ENCODE measurements at places on chromosomes 12 and 14. TPM values are rescaled to one million over a fixed set of nuclear protein-coding genes. Genes with fewer than 3 reads are reported as not detected.

DNA sequence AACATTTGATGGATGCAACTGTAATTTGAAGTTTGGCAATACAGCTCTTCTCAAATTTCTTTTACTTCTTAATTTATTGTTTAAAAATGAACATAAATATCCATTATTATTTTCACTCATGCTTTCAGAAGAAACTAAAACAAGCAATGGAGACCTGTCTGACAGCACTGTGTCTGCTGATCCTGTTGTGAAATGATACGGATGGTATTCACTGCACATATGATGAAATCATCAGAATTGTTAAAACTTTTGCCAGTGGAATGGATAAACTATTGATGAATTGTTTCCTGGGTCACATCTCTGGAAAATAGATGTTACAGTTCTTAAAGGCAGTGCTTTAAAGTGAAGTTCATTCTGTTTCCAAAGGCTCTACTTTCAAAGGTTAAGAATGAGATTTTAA is 59.2 kb downstream of the WASHC4 start:
- DNase-seq = no peak

- DNase-seq = no peak
These were observed 175.8 kb upstream of the NPAS3 start for GRCh38 chr14:32762886-32763285.

CAPS2 gene
- total RNA-seq = 13.6 TPM

- DNase-seq = no peak
These were observed 777.9 kb downstream of the FSCB start for GRCh38 chr14:43729143-43729542.

OR6C2 gene
- not detected for total RNA-seq

GPRC5A gene
- 0.78 TPM for total RNA-seq

- peak; percentile 47 for DNase-seq
These were observed 56.7 kb downstream of the BEGAIN start for GRCh38 chr14:100530270-100531072.

GRCh38 chr12:132723764-132724140 is 13.1 kb downstream of the PGAM5 start:
- no peak for DNase-seq

CISTR gene
- 0.75 TPM for total RNA-seq

- DNase-seq = no peak
These were observed 903.4 kb upstream of the FOXG1 start for GRCh38 chr14:27863166-27863565.

CLEC2D gene
- total RNA-seq = 4.7 TPM

DNA sequence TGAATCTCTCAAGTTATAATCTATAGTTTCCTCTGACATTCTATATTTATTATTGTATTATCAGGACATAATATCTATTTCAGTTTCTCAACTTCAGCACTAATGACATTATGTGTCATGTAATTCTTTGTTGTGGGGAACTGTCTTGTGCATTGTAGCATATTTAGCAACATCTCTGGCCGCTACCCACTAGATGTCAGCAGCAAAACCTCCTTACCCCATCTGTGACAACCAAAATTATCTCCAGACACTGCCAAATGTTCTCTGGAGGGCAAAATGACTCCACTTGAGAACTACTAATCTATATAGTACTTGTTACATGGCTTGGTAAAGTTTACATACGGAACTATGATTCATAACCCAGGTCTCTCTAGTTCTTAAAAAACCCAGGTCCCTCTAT is 110.2 kb downstream of the RASSF9 start:
- no peak for DNase-seq

DNA sequence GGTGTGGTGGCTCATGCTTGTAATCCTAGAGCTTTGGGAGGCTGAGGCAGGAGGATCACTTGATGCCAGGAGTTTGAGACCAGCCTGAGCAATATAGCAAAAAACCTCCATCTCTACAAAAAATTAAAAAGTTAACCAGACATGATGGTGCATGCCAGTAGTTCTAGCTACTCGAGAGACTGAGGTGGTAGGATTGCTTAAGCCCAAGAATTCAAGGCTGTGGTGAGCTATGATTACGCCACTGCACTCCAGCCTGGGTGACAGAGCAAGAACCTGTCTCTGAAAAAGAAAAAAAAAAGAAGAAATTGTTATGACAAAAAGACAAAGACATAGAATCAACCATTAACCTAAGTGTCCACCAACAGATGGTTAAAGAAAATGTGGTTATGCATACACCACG is 2.1 kb upstream of the ATP23 start:
- no peak for DNase-seq

RD3L gene
- 13.1 TPM for total RNA-seq

GRCh38 chr14:21300892-21301291 is 21.0 kb downstream of the RPGRIP1 start:
- no peak for DNase-seq

TGM1 gene
- total RNA-seq = 0.48 TPM

DNA sequence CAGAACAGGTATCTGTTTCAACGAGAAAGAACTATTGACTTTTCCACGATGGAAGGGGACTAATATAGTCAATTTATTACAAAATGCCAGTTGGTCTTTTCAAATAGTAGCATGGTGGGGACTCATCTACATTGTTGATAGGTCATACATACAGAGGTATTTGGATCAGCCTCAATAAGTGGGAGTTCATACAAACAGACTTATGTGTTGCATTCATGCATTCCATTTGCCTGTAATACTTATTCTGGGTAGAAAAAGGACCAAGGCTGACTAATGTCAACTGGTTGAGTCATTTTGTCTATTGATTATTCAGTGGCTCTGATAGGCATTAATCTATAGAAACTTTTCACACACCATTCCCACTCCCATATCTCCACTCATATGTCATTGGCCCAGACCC is 41.5 kb upstream of the GLIPR1 start:
- no peak for DNase-seq

GRCh38 chr12:1528791-1529190 is 65.6 kb downstream of the FBXL14 start:
- peak; percentile 31 for DNase-seq

DNA sequence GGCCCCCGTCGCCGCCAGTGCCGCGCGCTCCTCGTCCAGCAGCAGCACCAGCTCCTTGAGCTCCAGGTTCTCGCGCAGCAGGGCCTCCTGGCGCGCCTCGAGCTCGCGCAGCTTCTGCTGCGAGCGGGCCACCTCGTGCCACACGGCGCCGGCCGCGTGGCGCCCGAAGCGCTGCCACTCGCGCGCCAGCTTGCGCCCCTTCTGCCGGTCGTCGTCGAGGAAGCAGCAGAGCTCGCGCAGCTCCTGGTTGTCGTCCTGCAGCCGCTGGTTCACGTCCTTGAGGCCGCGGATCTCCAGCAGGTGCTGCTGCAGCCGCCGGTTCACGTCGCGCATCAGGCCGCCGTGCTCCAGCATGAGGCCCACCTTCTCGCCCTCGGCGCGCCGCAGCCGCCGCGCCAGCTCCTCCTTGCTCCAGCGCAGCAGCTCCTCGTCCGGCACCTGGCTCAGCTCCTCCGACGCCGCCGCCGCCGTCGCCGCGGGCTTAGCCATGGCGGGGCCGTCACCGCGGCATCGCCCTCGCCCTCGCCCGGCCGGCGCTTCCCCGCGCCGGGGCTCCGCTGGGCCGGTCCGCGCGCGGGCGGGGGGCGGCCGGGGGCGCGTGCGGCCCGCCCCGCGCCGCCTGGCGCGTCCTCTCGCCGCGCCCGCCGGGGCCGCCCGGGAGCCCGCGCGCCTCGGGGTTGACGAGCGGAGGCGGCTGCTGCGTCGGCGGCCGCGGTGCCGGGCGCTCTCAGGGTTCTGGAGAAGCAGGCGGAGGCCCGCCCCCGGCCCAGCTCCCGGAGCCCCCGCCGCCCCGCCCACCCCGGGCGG is at the start of gene CCDC85C:
Gene CCDC85C (minus strand): TSS at position 737 of the 807 bp plus-strand sequence. CDS start 248 bp downstream, at position 489.
- no peak for DNase-seq

- DNase-seq = no peak
These were observed 97.8 kb upstream of the PCED1B start for GRCh38 chr12:46981622-46982021.

DNA sequence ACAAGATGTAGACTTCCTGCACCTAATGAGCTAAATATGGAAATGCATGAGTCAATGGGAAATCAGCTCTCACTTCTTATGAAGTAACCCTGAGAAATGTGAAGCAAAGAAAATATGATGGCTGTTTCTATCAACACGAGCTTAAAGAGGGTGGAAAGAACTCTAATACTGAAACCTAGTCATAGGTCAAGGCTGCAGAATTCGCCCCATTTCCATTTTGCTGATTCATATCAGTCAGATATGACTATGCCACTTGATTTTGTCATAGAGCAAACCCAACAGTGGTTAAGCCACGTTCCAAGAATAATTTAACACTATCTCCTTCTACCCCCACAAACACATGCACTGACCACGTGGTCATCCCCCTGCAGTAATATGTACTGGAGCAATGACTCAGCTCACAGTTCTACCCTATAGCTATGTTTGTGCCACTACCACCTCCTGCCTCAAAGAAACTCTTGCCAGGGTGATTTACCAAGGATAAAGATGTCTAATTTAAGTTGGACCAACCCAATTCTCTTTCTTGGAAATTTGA is 157.5 kb downstream of the TMTC3 start:
- no peak for DNase-seq

DNA sequence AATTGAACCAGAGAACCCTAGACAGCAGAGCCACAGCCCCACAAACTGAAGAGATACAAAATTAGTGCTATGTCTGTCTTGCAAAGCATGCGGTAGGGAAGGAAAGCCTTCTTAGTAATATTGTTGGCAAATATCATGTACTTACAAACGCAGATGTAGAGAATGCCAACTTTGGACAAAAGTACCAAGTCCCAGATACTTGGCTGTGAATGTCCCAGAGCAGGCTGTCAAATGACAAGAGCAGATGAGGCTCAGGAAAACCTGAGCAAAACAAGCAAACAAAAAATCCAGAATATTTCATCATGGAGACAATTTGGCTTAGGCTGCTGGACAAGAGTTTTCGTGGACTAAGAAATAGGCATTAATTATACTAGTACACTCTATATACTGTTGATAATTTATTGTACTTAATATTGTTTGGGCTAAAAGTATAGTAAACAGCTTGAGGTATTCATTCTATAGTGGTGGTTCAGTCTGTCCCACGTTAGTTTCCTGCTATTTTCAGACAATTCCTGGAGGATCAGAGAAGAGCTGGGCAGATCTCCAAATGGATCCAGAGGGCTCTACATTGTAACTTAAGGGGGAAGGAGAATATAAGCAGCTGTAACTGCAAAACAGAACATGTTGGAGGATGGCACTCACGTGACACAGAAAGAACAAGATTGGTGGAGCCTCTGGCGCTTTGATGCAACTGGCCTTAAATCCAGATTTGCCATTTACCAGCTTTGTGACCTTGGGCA is 329.8 kb downstream of the ATP23 start:
- no peak for DNase-seq

GRCh38 chr14:55929136-55929535 is 189.1 kb upstream of the PELI2 start:
- DNase-seq = no peak

GRCh38 chr12:108349278-108349688 is 10.2 kb upstream of the CMKLR1 start:
- DNase-seq = no peak

OTUB2 gene
- total RNA-seq = 0.30 TPM

DNA sequence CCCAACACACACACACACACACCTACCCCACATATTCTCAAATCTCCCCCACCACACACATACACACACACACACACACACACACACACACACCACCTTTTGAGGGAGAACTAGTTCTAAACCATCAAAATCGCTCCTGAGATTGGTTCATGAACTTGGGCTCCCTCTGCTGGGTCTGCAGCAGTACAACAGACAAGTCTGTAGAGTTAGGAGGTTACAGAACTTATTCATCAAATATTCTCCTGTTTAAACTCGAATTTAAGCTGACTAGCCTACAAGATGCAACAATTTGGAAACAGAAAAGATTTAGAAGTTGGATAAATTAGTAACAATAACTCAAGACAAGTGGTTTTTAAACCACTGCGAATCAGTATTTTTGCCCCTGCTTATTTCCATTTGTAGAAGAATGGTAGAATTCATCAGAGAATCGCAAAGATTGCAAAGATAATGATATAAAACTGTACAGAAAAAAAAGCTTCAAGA is 136.4 kb upstream of the USP15 start:
- no peak for DNase-seq

DNA sequence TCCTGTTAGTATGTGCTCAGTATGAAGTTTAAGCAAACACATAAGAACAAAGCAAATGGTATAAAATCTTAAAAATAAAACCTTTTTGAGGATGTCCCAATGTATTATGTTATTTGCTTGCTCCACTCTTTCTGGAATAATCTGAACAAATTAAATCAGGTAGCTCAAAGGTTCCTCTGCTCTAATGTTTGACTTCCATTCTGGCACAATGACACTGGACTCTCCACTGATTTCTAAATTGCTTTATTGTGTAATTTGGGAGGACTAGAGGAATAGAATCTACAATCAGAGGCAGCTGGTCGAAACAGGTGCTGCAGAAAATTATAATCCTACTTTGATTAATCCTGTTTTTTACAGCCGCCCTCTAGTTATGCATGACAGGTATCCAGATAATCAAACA is 523.7 kb upstream of the FOXG1 start:
- no peak for DNase-seq

DNA sequence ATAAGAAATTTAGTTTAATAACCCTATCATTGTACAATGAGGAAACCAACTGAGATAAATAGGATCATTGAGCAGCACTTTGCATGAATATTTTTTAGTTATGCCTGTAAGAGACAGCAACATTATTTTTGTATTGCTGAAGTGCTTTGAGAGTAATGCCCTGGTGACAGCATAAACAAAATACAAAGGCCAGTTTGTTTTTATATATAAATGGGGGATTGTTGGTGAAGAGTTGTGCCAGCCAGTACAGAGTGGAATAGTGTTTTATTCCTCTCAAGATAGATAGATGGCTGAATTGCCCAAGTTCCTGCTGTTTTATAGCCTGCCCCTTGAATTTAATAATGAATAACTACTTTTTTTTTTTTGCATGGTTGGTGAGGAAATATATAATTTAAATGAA is 101.8 kb downstream of the CNTN1 start:
- no peak for DNase-seq

GRCh38 chr12:26748412-26748740 is 84.6 kb downstream of the ITPR2 start:
- no peak for DNase-seq

RPL36AL gene
- total RNA-seq = 135 TPM

PPP1CC gene
- total RNA-seq = 102 TPM

DNA sequence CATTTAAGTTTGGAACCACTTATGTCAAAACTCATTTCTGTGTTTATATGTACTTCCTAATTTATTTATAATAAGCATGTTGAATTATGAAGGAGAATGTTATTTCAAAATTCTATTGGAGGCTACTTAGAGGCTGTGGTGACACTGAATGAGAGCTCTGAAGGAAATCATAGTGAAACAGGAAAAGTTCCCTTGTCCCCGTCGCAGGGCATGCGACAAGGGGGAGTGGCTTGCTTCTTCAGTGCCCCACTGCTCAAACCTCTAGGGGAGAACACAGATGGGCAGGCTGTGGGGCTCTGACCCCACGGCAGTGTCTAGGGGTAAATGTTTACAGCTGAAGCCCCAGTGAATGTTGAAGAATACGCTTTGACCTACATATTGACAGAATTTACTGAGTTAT is 261.9 kb downstream of the RAD51B start:
- DNase-seq = no peak

DNA sequence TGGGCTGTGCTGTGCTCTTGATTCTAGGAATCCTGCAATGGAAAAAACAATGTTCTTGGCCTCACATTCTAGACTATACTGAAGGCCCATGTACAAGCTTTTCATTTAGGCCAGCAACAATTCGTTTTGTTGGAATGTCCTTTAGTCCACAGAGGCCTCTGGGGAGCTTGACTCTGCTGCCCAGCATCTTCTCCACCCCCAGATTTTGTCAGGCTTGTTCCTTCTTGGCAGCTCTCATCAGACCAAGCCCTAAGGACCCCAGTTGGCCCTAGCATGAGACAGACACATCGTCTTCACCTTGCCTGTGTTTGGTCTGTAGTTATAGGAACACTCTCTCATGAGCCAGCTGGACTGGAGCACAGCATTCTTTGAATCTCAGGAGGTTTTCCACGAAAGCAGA is 300.1 kb downstream of the VRK1 start:
- no peak for DNase-seq

All from cardiac septum (tissue), 1 donor.